Activated naive CD4-positive, alpha-beta T cell treated with anti-CD3 and anti-CD28 coated beads, Interleukin-2, amount 50 U/mL, for 16 hours (primary cell): ENCODE measurements at places on chromosomes 7 and 10.

- peak; percentile 54 for DNase-seq
Observed at GRCh38 chr10:14601872-14602725, 172.6 kb downstream of the FAM107B start.

GRCh38 chr10:66852811-66853210 is 73.0 kb upstream of the LRRTM3 start:
- no peak for DNase-seq

- DNase-seq, result no peak
Observed at GRCh38 chr7:3239291-3239691, 61.8 kb upstream of the SDK1 start.

GRCh38 chr10:51800121-51800520 is 100.7 kb upstream of the CSTF2T start:
- DNase-seq, result no peak

DNA sequence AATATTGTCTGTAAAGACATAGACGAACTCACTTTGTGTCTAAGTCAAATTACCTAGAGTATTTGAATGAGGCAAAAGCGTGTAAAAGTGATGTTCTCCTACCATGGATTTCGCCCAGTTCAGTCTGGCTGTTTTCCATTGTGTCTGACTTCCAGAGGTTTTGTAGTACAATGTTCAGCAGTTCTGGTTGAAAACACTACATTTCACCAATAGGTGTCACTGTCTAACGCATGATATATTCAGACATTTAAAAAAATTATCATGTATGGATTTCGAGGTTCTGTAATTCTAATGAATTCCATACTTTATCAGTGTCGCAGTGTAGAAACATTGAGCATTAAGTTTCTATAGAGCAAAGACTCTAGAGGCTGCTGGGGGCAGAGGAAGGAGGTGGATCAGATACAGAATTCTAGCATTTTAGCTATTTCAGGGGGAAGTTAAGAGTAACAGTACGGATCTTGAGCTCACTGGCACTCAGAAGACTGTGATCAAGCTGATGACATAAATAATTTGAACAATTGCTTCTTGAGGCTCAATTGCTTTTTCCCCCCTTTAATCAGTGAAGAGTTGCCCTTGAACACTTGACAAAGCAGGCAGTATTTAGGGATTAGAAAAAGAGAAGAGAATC is 196.9 kb upstream of the RHOBTB1 start:
- no peak for DNase-seq

- DNase-seq, result no peak
Observed at GRCh38 chr7:83798489-83798888, 149.6 kb upstream of the SEMA3E start.

- DNase-seq, result no peak
Observed at GRCh38 chr7:25846722-25847121, 305.3 kb upstream of the NFE2L3 start.

DNA sequence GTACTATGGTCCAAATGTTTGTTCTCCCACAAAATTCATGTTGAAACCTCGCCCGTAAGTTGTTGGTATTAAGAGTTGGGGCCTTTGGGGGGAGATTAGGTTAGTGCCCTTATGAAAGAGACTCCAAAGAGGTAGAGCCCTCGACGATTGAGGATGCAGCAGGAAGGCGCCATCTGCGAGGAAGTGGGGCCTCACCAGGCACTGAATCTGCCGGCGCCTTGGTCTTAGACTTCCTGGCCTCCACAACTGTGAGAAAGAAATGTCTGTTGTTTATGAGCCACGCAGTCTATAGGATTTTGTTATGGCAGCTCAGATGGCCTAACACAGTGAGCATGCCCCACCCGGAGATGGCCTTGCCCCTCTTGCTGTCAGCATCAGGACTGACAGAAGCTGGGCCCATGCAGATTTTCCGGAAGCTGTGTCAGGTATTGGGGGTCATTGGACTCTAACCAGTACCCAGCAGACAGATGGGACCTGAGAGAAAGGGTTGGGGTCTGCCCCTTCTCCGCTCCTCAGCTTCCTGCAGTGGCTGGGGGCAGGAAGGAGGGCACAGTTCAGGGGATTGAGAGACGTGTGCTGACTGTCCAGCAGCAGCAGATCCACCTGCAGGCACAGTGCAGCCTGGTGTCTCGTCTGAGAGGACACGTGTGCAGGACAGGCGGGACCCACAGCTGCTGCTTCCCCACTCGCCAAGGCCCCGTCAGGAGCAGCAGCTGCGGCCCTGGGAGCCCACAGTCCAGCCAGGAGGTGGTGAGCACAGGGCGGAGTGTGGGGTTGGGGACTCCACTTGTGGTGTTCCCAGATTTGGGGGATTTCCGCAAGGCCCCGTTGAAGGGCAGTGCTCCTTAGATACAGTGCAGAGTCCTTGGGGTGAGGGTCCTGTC is 47.8 kb downstream of the MGMT start:
- no peak for DNase-seq

- DNase-seq, result no peak
Observed at GRCh38 chr7:2643386-2644219, 11.8 kb downstream of the TTYH3 start.

DNA sequence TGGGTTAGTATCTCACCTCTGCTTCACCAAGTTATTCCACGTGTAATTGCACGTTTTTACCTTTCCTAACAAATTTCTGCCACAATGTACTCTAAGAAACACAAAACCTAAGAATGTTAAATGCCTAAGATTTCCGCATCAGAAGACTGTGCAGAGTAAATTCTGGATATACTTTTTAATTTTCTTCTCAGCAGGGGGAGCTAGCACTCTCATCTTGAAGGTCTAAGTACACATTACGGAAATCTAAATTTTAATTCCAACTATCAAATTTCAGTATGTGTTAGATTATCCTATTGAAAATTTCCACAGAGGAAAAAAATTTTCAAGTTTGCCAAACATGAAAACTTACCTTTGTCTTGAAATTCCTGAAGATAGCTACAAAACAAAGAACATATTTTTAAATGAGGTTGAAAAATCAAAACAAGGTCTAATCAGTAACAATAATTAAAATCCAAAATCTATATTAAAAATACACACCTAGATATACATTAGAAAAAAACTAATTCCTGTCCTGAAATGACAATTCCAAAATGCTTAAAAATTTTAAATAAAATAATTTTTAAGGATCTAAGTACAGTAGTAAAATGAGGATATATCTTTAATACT is 10.5 kb downstream of the SKAP2 start:
- no peak for DNase-seq

DNA sequence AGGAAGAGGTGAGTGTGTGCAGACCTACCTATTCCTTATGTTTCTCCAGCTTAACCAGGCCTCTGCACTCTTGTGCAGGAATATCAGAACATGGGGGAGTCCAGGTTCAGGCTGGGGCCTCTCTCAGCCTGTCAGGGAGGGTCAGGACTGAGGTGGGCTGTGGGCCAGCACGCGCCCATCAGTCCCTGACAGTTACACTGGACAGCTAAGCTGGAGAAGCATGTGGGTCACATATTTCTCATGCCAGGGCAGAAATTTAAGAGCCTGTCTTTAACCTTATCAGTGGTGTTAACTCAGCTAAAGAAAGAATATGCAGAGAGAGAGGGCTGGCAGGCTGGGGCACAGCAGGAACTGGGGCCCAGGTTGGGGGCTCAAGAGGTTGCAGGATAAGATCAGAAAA is 8.7 kb upstream of the POLD2 start:
- no peak for DNase-seq

GRCh38 chr10:76149182-76149581 is 717.8 kb downstream of the LRMDA start:
- DNase-seq, result no peak

DNA sequence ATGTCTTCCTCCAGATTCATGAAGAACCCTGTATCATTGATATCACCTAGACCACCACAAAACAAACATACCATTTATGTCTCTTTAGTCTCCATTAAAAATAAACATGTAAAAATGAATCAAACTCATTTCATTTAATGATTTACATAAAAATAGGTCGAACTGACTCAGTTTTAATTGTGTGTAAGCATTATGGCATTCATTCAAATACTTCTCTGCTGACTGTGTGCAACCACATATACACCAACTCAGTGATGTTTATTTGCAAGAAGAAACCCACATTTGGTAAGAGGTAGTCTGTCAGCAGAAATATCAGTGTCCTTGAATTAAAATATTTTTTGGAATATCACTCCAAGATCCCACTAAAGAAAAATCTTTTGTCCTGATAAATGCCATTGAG is 30.5 kb downstream of the ABCB1 start:
- no peak for DNase-seq

DNA sequence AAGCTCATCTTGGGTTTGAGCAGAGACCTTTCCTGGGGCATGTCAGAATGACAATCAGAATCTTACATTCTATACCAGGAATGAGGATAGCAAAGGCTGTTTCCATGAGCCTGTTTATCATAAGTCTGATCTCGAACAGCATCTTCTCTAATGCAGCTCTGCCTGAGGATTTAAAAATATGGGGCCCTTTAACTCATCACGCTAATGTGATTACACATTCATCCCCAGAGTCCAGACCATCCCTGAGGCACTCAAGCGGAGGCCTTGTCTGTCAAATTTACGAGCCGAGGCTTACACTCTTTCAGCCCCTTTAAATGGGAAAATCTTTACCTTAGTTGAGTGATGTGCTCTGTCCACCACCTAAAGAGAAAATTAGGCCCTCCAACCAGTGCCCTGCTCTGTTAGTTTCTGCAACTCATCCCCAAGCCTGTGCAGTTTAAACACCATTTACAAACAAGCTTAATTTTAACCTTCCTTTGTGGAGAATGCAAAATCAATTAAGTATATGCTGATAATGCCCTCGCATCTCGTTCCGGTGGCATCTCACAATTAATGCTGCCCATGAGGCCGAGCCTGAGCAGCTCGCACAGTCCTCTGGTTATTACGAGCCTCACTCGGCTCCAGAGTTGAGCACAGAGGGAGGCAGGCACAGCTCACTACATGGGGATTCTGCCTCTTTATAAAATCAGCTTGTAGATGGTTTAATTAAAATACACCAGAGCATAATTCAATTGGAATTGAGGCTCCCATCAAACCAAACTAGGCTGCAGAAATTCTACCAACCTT is 16.0 kb downstream of the CHST15 start:
- no peak for DNase-seq
